ENCODE measurements at places on chromosomes 1 and 21.

DNA sequence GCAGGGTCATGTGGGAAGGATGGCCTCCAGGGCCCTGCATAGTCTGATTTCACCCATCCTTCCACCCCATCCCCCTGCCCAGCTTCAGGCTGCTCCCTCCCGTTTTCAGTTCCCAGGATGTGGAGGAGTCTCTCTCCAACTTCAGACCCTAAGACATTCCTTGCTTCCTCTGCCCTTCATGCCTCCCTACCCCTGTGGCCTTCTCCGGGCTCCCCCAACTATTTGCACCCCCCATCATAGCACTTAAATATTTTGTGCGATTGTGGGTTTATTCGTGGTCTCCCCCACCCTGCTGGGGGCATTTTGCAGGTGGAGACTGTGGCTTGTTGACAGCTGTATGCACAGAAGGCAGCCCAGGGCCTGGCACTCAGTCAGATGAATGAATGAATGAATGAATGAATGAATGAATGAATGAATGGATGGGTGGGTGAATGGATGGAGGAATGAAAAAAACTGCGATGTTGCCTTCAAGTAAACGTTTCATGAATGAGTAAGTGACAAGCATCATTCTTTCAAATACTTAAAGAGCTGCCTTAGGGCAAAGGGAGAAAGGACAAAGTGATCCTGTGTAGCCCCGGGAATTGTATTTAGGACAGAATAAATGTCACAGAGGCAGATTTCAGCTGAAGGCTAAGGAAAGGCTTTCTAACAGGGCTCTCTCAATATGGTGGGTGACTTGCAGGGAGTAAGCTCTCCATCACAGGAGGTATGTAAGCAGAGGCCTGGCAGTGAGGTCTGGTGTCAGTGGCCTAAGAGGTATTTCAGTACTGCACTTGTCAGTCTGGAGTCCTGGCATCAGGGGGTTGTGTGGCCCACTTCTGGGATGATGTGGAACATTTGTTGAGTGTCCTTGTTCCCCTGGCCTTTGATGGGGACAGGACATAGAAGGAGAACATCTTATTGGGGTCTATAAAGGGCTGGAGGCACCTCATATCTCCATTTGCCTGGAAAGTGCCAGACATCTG lies 156.4 kb downstream of the PTPRU start:
- no peak for DNase-seq

DNA sequence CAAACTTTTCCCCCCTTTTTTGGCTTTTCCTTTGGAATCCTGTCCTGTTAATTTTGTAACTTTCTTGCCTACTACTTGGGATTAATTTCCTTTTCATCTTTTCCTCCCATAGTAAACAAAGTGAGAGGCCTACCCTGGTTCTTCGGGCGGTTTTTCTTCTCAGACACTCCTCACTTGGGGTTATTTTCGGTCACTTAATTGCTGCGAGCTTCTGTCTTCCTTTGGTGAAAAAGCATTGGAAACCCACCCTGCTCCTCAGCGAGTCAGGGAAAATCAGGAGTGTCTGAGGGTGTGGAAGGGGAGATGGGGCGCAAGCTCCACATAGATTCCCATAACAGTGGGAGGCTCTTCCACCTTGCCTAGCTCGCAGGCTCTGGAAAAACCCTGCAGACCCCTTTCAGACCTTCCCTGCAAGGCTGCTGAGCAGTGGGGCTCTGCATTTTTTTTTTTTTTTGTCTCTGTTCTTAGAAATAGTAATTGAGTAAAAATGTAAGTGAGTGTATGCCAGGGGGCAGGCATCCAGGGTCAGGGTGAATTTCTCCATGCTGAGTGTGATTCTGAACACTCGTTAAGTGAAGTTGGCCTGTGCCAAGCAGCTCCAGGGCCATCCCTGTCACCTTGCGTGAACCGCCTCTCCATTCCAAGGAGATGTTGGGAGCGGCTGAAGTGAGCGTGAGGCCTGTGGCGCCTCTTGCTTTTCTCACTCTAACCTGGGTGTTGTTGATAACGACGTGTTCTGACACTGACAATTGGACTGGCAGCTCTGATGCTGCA lies 20.3 kb downstream of the TGFB2 start:
- no peak for DNase-seq

GRCh38 chr1:200373811-200374231 lies 36.0 kb downstream of the ZNF281 start:
- peak; percentile 80 for DNase-seq

DNA sequence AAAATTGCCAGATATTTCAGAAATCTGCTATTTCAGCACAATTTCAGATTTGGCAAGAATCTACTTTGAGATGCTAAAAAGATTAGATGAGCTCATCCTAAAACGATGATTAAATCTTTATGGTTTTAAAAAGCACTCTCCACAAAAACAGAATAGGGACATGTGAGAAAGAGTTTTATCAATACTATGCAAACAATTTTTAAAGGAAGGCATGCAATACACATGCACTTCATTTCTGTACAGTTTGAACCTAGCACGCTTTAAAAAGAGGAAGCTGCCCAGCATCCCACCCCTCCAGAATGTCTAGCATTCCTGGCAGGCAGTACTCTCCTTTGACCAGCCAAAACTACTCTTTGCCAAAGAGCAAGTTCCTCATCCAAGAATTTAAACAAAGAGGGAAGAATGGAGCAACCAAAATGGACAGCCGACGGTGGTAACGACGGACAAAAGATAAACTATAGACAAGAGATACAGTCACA lies 1.3 kb downstream of the ARHGAP29 start:
- DNase-seq: no peak

GRCh38 chr1:193437785-193438184 lies 251.4 kb upstream of the B3GALT2 start:
- no peak for DNase-seq

GRCh38 chr1:3907621-3908165 lies 7.6 kb upstream of the C1orf174 start:
- no peak for DNase-seq

DNA sequence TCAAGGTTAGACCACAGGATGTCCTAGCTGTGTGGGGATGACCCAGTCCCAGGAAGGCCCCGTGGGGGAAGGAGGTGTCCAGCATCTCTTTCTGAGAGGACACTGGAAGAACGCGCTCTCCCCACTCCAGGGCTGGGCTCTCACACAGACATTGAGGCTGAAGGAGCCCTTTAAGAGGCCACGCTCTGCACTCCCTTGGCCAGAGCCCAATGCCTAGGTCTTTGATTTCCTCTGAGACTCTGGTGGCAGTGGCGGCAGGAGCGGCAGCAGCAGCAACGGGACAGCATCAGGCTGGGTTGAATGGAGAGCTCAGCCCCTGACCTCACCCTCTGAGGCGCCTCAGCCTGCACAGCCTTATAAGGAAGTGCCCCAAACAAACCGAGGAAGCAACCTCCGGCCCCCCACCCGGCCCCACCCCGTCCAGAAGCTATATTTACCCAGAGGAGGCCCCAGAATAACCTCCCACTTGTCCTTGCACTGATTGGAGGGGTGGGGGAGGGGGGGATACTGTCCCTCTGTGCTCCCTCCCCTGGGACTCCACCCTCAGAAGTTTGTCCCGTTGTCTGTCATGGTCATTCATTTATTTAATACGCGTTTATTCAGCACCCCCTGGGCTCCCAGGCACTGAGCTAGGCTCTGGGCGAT lies 12.3 kb downstream of the NES start:
- no peak for DNase-seq

DNA sequence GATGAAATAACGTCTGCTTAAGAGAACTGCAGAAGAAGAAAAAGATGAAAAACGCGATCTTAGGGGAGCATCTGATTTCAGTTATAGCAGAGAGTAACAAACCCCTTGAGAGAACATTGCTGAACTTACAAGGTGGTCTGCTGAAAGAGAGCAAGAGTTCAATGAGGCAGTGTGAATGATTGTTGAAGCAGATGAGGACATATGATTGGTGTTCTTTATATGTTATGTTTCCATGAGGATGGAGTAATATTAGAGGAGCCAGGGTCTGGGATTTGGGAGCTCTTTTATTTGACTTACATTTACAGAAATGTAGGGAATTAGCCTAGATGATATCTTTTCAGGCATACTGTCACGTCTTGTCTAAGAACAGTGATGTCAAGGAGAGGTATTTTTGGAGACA lies 1302.0 kb downstream of the KCNT2 start:
- no peak for DNase-seq
